Stimulated activated CD4-positive, alpha-beta T cell treated with anti-CD3 and anti-CD28 coated beads, Interleukin-15, amount 100 ng/mL, for 24 hours (primary cell): ENCODE measurements at places on chromosomes 1 and 21.

GRCh38 chr1:230109895-230110667, 43.0 kb downstream of the GALNT2 start:
- peak; percentile 91 for DNase-seq

- no peak for DNase-seq
These were observed 95.4 kb downstream of the PTPRU start for GRCh38 chr1:29331729-29332128.

- no peak for DNase-seq
These were observed 20.6 kb upstream of the PGD start for GRCh38 chr1:10378081-10378841.

- DNase-seq: no peak
These were observed 161.4 kb upstream of the TNR start for GRCh38 chr1:175904808-175905207.

DNA sequence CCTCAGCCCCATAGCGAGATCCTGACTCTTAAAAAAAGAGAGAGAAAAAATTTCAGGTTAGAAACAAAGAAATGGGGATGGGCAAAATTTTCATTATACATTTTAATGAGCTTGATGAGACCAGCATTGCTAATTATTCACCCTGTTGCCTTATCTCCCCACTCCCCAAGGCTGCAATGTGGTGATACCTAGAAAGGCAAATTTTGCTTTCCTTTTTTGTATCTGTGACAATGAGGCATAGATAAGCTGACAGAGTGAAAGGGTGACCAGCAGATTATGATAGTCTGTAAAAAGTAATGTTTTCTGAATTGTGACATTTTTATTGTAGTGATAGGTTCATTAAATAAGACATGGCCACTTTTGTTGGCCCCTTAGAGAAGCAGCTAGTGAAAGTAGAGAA, 12.9 kb downstream of the SRRM1 start:
- no peak for DNase-seq

DNA sequence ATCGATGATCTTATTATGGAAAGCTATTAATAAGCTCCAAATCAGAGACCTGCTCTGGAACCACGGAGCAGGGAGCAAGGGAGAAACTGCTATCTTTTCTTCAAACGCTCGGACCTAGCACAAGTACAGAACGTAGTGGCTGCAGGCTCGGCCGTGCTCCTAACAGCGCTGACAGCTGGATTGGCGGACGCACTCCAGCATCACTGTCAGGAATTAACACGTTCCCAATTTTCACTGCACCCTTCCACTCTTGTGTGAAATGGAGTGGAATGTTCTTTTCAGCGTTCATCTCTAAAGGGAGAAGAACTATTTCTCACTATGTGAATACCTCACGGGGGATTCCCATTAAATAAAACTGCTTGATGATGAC, 106.9 kb downstream of the ZNF281 start:
- DNase-seq: no peak

GRCh38 chr21:46603228-46603627, 1.7 kb downstream of the S100B start:
- DNase-seq: no peak

DNA sequence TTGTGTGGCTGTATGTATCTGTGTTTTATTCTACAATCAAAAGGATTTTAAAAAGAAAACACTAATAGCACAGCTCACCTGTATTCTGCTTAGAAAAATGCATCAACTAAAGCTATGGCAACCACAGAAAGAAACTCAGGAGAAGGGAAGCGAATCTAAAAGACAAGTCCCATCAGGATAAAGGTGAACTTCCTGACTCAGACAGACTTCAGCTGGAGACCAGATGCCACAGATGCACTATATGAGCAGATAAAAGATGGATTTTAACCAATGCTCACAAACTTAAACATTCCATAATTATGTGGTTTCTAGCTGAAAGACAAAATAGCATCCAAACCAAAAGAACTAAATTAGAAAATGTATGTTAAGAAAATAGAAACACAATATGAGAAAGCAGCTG, 231.0 kb downstream of the RERE start:
- DNase-seq: no peak

GRCh38 chr1:153661111-153661708, 2.7 kb downstream of the SNAPIN start:
- DNase-seq: no peak

- DNase-seq: no peak
These were observed 603.1 kb upstream of the ADGRL2 start for GRCh38 chr1:81197591-81197990.

DNA sequence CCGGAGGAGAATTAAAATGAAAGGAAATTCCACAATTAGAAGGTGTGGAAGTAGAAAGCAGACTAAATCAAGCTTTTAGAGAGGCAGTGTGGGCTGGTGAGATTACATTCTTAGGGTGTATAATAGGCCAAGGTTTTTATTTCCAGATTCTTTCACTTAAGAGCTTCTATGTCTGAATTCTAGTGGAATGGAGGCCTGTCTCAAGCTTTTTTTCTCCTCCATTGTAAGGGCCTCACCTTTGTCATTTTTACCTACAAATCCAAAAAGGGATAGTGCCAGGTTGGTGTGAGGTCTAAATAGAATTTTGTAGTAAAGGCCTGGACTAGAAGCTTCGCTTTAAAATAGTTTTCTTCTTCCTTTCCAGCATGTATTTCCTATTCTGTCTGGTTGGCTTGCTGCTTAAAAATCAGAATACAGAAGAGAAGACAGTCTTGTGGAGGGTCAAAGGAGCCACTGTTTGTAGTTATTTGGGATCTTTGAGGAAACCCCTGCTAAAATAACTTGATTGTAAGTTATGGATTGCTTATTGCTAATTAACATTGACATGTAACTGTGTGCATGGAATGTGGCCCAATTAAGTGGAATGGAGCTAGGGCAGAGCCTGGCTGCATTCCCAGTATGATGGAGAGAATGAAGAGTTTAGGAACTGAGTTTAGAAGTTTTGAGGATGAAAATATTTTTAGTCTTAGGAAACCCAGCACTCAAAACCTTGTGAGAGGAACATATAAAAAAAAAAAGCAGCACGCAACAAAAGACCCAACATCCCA, 162.5 kb upstream of the B3GALT2 start:
- no peak for DNase-seq

GRCh38 chr1:29903548-29904166, 667.3 kb downstream of the PTPRU start:
- DNase-seq: no peak

DNA sequence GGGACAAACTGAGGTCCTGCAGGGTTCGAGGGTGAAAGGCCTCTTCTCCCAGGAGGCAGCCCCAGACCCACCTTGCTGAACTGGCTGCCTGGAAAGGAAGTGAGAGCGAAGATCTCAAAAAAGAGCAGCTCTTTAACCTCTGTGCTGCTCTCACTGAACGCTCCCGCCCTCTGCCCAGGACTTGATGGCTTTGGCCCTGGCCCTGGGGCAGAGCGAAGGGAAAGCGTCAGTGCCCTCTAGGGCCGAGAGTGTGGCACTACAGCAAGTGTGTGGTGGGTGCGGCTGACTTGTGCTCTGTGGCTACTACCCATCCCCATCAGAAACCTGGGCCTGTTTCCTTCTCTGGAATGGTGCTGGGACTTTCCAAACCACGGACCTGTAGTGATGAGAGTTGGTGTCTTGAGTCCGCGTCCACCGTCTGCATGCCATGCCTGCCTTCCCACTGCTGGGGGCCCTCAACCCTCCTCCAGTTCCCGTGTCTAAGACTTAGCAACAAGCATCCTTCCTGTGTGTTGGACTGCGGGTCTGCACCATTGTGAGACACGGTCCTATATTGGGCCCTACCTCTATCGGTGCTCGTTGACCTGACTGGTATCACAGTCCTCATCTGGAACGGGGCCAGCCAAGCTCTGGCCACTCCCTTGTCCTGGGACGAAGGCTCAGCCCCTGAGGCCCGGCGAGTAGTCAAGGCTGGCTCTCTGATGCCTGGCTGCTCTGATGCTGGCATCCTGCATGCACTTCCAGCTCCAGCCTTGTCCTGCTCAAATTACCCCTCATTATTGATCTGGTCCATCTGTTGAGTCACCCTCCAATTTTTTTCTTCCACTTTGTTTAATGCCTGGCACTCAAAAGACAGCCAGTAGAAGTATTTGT, 180.3 kb downstream of the DISC1 start:
- DNase-seq: peak; percentile 62

- no peak for DNase-seq
These were observed 321.5 kb upstream of the OLFM3 start for GRCh38 chr1:102318104-102318806.

DNA sequence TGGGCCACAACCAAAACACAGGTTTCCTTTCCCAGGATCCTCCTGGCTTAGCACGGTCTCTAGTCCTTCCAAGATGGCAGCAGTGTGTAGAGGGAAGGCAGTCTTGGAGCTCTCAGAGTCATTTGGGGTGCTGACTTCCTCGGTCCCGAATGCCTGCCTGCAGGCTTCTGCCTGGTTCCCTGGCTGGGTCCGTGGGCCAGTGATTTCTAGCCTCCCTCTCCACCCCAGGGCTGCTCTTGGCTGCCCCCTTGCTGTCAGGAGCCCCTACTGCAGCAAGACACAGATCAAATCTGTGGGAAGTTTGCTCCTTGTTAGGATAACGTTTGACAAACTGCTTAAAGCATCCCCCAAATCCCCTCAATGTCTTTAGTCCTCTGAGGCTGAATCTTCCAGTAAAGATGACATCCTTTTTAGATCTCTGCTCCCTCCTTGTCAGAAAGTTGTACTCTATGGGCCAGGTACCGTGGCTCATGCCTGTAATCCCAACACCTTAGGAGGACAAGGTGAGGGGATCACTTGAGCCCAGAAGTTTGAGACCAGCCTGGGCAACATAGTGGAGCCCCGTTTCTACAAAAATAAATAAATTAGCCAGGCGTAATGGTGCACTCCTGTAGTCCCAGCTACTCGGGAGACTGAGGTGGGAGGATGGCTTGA, 272.5 kb downstream of the RRAGC start:
- DNase-seq: peak; percentile 70

DNA sequence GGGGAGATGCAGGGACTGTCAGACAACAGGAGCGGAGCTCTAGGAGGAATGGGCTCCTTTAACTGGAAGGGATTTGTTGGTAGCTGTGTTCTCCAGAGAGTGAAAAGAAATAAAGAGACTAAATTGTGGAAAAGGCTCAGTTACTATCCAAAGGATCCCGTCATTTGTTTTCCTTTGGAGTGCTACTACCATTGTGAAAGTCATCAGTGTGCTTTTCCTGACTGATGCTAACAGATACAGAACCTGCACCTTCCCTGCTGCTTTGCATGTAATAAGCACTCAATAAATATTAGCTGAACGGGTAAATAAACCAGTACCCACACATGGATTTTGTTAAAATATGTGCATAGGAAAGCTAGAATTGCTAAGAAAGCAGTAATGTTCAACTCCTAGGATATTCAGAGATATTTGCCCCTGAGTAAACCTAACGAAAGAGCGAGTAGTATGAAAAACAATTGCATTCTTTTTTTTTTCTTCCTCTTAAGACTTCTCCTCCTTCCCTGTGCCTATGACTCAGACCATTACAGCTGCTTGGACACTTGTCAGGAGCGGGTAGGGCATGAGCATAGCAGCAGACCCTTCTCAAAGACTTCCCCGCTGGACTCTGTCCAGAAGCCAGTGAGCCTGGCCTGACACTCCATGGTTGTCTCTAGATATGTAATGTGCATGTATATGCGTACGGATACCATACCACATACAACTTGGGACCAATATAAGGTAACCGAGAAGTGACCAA, 41.7 kb downstream of the PTGFRN start:
- DNase-seq: no peak

DNA sequence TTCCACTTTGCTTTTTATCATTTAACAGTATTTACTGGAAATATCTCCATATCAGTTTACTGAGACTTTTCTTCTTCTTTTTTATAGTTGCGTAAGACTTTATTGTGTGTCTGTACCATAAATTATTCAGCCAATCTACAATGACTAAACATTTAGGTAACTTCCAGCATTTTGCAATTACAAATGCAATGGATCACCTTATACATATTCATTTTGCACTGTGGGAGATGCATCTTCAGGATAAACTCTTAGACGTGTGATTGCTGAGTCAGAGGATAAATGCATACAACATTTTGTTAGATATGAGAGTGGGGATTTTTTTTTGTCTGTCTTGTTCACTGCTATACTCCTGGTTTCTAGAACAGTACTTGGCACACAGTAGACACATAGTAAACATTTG, 95.7 kb upstream of the GCLM start:
- DNase-seq: no peak

DNA sequence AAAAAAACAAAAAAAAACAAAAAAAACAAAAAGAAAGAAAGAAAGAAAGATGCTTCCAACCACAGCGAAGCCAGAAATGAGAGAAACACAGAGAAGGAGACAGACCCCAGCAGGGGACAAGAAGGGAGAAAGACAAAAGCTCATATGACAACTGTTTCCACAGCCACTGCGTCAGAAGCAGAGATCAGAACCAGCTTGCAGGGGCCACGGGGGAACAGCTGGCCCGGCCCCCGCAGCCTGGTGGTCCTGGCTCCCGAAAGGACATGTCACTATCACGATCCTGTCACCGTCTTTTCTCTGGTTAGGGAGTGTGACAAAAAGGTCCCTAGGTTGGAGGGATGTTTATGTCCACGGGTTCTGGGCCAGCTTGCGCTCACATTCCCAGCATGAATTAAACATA, 60.7 kb downstream of the ACOT7 start:
- no peak for DNase-seq

DNA sequence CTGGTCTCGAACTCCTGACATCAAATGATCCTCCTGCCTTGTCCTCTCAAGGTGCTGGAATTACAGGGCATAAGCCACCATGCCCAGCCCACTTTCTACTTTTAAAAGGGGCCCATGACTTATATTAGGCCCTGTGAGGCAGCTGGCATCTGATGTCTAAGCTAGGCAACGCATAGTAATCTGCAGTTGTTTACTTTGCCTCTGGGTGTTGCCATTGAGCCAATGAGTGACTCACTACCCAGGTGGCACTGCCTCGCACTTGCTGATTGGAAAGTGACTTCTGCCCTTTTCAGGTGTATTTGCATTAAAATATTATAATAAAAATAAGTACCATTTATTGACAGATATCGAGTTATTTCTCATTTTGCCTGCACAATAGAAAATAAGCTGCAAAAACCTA, 84.9 kb downstream of the KIF14 start:
- peak; percentile 21 for DNase-seq

GRCh38 chr21:14886001-14886400, 178.8 kb downstream of the NRIP1 start:
- no peak for DNase-seq

DNA sequence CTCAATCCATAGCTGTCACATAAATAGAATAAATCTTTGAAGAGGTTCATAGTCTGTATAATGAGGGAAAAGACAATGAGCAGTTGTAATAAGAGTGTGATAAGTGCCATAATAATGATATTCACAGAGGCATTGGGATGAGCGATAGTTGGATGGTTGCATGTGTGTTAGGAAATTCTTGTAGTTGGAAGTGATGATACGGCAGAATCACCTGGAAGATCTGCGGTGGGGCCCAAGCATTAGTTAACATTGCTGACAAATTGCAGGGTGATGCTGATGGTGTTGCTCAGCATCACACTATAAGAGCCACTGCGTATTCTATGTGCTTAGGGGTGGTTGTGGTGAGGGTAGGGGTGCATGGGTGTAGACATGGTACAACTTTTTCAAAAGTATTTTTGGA, 41.1 kb downstream of the ADGRL2 start:
- DNase-seq: no peak
